ENCODE measurements at places on chromosomes 12 and 14. TPM values are rescaled to one million over a fixed set of nuclear protein-coding genes. Genes with fewer than 3 reads are reported as not detected.

DNA sequence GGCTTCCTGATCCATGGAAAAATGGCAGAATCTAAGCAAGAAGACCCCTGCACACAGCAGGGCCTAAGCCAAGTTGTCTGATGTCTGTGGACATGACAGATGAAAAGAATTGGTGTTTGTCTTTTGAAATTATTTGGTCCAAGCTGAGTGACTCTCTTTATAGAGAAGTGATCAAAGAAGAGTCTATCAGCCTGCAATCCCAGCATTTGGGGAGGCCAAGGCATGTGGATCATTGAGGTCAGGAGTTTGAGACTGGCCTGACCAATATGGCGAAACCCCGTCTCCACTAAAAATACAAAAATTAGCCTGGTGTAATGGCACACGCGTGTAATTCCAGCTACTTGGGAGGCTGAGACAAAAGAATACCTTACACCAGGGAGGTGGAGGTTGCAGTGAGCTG, 64.8 kb upstream of the TUNAR start:
- DNase-seq: no peak

- no peak for DNase-seq
Measured at GRCh38 chr14:101820283-101820798, 58.8 kb downstream of the PPP2R5C start.

- DNase-seq: no peak
Measured at GRCh38 chr14:74349757-74350156, 1.5 kb downstream of the VRTN start.

- no peak for DNase-seq
Measured at GRCh38 chr14:65301862-65302539, 110.5 kb upstream of the FUT8 start.

GRCh38 chr12:45713078-45713477, 16.4 kb upstream of the ARID2 start:
- no peak for DNase-seq

GRCh38 chr12:28708918-28709371, 440.1 kb upstream of the FAR2 start:
- DNase-seq: no peak

DNA sequence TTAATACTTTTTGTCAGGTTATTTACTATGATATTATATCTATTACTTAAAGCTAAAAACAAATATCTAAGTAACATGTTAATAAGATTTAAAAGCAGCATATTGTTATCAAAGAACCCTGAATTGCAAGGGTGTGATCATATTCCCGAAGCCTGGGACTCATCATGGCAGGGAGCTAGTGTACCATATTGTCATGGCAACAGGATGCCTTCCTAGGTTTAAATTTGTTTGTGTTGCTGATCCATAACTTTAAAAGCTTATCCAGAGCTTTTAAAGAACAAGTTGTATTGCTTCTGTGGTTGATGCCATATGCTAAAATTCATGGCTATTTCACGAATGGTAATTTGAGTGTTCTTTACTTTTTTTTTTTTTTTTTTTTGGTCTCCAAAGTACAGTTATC, 500.5 kb downstream of the NAV3 start:
- DNase-seq: no peak

GRCh38 chr12:31846405-31846804, 112.8 kb upstream of the RESF1 start:
- DNase-seq: no peak

DNA sequence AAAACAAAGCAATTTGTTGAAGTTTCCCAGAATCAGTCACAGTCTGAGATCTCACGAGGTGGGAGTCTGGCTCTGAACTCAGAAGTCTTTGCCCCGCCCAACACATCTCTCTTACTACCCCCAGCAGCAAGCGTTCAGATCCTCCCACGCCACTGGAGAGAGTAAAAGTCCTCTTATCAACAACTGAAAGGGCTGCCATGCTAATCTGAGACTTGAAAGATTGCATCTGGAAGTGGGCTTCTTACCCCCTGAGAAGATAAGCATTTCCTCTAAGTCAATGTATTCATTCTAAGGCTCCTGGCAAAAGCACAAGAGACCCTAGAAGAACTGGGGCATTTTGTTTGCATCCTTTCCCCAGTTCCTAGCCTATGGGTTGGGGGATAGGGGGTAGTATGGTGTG, 34.1 kb upstream of the STON2 start:
- no peak for DNase-seq

DNA sequence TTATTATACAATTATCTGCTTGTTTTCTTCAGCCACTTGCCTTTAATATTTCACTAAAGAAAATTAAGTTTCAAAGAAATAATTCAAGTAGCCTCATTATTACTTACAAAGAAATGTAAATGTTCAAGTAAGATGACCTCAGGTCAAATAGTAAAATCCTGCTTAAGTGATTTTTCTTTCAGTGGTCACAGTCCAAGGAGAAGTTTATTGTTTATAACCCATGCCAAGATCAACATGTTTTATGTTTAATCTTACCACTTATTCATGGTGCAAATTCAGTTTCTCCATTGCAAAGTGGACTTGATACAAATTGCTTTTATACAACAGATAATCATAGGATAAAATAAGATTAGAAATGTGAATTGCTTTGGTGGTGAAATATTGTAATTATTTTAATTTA, 370.2 kb upstream of the FLRT2 start:
- DNase-seq: no peak

- DNase-seq: no peak
Measured at GRCh38 chr14:31461545-31461944, 4.2 kb upstream of the DTD2 start.

Gene NEUROD4
- total RNA-seq: not detected

Gene NINJ2
- total RNA-seq: 0.97 TPM

Gene GRIN2B
- 0.07 TPM for total RNA-seq

Gene LGR5
- total RNA-seq: 34.5 TPM

All from uterus (tissue), 4 donors.